ENCODE measurements at places on chromosomes 4 and X. TPM values are rescaled to one million over a fixed set of nuclear protein-coding genes. Genes with fewer than 3 reads are reported as not detected.

DNA sequence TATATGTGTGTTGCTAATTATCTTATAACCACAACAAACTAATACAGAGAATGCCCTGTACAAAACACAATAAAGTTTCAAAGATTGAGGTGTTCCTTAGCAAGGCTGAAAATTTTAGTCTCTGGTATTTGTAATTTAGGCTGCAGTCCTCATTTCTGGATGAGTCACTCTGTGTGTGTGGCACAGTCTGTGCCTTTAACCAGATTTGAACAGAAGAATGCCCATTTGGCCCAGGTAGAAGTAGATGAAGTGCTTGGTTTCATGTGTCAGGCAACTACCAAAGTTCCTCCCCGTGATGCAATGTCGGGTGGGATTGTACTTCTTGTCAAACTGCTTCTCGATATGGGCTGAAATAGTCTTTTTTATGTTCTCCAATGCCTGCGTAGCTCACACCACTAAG lies 91.6 kb upstream of the H2AZ1 start:
- no peak for DNase-seq

DNA sequence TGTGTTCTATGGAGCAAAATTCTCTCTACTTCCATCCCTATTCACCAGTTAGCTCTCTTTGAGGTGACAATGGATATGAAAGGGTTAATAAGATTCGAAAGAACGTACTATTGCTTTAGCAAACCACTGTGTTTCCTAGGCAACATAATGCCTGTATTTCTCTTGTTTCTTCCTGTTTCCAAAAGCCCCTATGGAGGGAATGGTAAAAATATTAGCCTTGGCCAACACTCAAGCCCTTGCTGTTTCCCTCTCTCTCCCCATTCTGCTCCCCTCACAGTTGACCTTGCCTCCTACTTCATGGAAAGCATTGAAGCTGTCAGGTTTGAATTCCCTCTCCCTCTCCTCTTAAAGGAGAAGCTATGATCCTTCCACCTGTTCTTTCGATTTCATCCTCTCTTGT lies 9.6 kb upstream of the PGRMC1 start:
- no peak for DNase-seq

Gene EXOC1L
- not detected for total RNA-seq

DNA sequence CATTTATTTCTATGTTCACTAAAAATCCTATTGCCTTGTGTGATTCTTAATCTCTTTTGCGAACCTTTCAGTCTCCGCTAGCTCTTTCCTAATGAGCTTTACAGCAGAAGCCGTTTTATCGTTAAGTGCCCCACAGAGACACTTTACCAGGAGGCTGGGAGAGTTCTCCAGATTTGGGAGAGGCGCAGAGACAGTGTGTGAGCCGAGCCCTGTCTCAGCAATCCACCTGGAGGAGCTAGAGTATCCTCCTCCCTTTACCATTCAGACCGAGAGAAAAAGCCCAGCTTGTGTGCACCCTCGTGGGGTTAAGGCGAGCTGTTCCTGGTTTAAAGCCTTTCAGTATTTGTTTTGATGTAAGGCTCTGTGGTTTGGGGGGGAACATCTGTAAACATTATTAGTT lies 54.9 kb upstream of the MTM1 start:
- DNase-seq, result no peak

DNA sequence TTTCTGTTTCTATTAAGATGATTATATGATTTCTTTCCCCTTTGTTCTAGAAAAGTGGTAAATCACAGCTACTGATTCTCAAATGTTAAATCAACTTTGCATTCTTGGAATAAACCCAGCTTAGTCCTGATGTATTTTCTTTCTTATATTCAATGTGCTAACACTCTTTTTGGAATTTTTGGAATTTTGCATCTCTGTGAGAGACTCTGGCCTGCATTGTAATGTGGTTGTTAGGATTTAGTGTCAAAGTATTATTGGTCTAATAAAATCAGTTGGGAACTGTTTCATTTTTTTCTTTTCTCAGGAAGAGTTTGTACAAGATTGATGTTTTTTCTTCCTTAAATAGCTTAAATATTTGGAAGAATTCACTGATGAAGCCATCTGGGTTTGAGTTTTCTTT lies 109.6 kb downstream of the KIT start:
- no peak for DNase-seq

GRCh38 chr4:20265726-20266125 lies 14.0 kb downstream of the SLIT2 start:
- DNase-seq, result no peak
